ENCODE measurements at places on chromosomes 1 and 21.

GRCh38 chr1:13619909-13620308 is 36.3 kb downstream of the PDPN start:
- DNase-seq, result no peak

DNA sequence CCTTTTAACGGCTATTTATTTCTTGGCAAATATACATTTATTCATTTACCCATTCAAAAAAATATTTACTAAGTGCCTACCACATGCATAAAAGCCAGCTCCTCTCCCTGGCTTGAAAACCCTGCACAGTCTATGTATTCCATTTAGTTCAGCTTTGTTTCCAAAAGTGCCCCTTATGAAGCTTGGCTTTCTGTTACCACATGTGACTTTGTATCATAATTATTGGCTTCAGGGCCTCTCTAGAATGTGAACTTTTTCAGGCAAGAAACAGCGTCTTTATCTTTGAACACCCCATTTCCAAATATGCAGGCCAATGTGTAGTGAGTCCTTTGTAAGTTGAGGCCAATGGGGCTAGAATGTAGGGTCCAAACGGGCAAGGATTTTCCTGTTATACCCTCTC is 69.4 kb downstream of the CACHD1 start:
- no peak for DNase-seq

- DNase-seq, result no peak
Measured at GRCh38 chr1:160975026-160975425, 20.4 kb upstream of the ITLN2 start.

DNA sequence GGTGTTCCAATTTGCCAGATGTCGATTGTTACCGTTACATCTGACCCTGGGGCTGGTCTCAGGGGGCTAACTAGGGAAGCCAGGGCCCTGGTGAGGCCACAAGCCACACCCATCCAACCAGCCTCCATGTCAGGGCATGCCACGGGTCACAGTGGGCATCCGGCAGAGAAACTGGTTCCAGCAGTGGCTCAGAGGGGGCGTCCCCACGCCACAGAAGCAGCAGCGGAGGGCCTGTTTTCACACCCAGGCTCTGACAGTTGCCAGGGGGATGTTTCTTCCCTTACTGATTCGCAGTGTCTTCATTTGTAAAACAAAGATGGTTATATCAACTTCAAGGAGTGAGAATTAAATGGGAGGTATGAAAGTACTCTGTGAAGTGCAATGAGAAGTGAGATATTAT is 75.0 kb upstream of the COX20 start:
- DNase-seq, result no peak

DNA sequence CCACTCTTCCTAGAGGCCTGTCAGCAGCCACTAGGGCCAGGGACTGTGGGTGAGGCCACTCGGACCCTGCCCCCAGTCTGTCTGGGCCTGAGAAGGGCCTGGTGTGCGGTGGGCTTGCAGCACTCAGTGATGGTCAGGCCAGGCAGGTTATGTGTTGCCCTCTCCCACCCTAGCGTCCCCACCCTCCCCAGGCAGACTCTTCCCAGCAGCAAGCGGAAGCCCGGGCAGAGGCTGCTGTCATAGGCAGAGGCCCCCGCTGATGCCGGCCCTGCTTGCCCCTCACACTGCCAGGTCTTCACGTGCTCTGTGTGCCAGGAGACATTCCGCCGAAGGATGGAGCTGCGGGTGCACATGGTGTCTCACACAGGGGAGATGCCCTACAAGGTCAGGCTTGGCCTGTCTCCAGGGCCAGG is 6.6 kb downstream of the ZBTB48 start:
- no peak for DNase-seq

- no peak for DNase-seq
Measured at GRCh38 chr1:159548126-159548525, 12.3 kb upstream of the OR10J5 start.

DNA sequence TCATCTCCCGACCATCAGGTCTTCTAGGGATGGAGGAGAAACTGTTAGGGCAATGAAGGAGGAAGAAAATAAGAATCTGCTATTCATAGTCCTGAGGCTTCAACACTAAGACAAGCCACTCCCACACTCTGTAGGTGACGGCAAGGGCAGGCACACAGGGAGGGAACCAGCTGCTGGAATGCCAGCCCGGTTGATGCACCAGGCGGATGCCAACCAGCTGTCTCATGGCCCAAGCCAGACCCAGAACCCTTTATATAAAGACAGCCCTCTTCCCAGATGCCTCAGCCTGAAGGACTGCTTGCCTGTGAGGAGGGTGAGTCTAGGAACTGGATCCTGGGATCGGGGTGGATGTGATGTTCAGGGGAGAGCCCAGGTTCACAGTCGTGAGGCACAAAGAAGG is at the start of gene KPRP:
Gene KPRP (plus strand): TSS at position 279 of the 400 bp plus-strand sequence. CDS start 1,564 bp downstream, outside the sequence.
- DNase-seq, result no peak

GRCh38 chr21:41370840-41371684 is 9.2 kb downstream of the MX2 start:
- no peak for DNase-seq

- no peak for DNase-seq
Measured at GRCh38 chr1:226457307-226457712, 49.4 kb upstream of the PARP1 start.

DNA sequence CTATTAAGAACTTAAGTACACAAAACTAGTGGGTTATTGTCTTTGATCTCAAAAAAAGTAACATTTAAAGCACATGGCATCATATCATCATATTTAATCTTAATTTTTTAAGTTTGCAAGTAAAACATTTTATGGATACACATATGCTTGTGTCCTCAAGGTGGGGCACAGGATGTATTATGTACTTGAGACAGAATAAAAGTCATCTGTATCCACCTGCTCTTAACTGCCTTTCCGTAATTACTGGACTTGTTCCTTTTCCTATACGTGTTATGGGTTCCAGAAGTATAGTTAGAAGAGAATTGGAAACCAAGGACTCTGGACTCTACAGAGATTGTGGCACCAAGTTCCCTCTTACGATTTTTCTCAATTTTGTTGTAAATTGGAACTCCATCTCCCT is 79.4 kb downstream of the FCRL5 start:
- DNase-seq, result no peak

GRCh38 chr21:20419772-20420171 is 578.4 kb upstream of the NCAM2 start:
- DNase-seq, result no peak

- DNase-seq, result peak; percentile 50
Measured at GRCh38 chr1:161486806-161487741, 18.2 kb upstream of the FCGR2A start.

DNA sequence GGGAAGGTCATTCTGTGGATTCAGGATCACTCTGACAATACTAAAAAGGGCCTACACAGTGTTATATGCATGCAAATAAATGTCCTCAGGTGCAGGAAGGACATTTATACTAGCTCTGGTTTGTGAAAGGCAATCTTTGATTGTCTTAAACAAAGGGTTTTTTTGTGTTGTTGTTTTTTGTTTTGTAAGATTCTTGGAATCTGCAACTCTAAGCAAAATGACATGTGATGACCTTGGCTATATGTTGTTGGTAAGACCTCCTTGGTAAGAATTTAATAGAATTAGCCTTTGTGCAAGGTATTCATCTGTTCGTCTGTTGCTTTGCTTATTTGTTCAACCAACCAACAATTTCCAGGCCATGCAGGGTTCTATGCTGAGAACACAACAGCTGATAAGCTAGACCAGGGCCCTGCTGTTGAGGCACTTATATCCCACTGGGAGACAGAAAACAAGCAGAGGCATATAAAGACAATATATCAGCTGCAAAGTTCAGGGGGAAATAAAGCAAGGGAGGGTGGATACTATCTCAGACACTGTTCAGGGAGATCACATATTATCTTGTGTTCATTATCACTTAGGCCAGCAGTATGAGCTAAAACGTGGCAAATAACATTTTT is 60.3 kb downstream of the FH start:
- no peak for DNase-seq

GRCh38 chr1:164701189-164701761 is 142.3 kb downstream of the PBX1 start:
- DNase-seq, result no peak

DNA sequence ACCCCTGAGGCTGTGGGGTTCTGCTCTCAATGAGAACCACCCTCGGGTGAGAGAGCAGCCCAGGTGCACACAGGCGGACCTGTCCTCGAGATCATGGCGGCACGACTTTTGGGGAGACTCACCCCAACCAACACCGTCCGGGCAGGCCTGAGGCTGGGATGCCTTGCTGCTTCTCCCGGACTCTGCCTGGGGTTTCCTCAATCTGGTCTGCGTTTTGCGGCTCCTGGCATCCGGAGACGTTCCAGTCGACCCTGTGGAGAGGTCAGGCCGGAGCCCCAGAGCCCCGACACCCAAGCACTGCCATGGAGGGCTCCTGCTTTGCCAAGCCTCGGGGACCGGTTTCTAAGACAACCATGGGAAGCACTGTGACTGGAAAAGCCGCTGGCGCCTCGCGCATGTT is 3879.7 kb downstream of the SRGAP2C start:
- DNase-seq, result no peak

DNA sequence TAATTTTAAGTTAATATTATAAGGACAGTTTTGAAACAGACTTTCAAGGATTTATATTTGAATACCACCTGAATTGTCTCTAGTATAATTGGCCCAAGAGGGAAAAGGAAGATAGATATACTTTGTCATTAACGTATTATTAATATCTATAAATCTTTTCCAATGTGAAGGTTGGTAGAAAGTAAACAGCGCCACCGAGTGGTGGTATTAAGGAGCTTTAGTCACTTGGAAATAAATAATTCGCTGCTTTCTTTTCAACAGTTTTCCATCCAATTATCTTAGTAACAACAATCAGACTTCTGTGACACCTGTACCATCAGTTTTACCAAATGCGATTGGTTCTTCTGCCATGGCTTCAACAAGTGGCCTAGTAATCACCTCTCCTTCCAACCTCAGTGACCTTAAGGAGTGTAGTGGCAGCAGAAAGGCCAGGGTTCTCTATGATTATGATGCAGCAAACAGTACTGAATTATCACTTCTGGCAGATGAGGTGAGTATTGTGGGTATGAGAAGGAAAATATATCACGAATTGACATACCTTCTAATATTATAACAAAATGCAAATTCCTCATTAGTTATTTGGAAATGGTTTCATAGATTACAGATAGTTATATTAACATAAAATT is 37.7 kb downstream of the SH3GLB1 start:
- peak; percentile 36 for DNase-seq

DNA sequence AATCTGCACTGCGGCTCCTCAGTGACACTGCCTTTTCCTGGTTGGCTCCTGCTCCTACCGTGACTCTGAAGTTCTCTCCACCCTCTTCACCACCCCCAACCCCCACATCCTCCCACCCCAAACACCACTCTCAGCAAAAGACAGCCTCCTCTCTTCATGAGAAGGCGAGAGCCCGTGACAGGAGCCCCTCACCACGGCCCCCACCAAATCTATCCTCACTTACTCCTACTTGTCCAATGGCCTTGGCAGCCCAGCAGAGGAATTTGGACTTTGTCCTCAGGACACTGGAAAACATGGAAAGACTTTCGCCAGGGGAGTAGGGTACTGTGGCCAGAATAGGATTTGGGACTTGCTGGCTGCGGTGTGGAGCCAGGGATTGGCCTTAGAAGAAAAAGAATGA is 6.9 kb downstream of the TMEM125 start:
- DNase-seq, result no peak

- DNase-seq, result no peak
Measured at GRCh38 chr1:117059334-117059677, 820 bp upstream of the TTF2 start.

GRCh38 chr1:110224240-110224995 is 14.3 kb downstream of the KCNC4 start:
- no peak for DNase-seq

DNA sequence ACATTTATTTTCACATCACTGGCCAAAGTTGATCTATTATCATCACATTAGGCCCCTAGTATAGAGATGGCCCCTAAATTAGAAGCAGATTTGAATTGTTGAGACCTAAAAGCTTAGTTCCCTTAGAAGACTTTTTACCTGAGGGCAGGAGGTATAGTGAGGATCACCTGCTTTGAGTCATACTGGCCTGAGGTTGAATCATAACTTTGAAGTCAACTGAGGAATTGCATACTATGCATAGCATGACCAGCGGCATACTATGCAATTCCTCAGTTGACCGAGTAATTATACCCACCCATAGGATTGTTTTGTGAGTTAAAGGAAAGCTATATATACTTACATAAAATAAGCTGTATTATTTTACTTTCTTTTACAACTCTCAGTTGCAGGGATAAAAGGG is 50.3 kb upstream of the DPH5 start:
- DNase-seq, result no peak

DNA sequence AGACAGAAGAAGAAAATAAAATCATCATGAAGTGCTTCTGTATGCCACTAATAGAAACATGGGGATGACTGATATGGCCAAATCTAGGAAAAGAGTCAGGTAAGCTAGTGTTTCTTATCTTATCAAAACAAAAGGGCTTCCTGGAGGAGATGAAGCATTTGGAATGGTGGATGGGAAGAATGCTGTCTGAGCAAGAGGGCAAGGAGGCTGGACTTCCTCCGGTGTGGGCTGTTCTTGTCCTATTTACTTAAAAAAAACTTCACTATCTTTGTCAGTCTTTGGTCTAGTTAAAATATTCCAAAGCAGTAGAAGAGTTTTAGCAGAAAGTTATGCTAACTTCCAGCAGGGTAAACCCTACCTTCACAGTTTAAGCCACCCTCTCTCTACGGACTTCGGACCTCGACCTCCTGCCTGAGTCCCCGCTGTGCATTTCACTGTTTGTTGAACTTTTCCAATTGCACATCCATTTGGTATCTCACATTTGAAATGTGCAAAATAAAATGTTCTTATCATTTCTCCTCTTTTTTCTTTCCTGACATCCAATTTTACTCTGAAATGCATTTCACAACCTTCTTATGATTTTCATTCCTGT is 64.8 kb upstream of the TSPAN2 start:
- no peak for DNase-seq

- DNase-seq, result no peak
Measured at GRCh38 chr1:180185281-180185680, 30.6 kb downstream of the QSOX1 start.

DNA sequence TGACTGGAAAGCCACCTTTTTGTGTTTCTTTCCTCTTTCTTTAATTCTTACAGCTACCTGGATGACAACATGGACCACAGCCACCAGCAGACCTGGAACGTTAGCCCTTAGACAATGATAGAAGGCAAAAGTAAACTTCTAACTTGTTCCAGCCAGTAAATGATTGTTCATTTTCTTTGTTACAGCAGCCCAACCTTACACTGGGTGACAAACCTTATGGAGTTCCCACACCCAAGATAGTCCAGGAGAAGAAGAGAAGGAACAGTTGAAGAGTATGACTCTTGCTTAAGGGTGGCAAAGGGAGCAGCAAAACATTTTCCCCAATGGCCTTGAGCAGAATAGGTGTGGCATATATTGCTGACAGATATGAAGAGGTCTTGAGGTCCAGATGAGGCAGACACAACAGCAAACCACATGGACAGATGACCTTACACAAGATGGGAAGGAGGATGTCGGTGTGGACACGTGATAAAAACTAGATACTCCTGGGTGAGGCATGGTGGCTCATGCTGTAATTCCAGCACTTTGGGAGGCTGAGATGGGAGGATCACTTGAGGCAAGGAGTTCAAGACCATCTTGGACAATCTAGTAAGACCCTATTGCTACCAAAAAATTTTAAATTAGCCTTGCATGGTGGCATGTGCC is 11.8 kb upstream of the FAM76A start:
- no peak for DNase-seq
